ENCODE measurements at places on chromosomes 5 and 9.

- peaks cover 68% of the 10 kb centered on the region for H3K27me3 ChIP-seq
- no peak overlapping the region for H3K27ac ChIP-seq
- peak overlapping the region; percentile 42 for H3K4me3 ChIP-seq
- H3K36me3 ChIP-seq: no peaks in the 10 kb centered on the region
- no peak for DNase-seq
Measured at GRCh38 chr5:135930029-135930948, 24.5 kb downstream of the LECT2 start.

- no peak overlapping the region for H3K27ac ChIP-seq
- no peak overlapping the region for H3K4me3 ChIP-seq
- H3K27me3 ChIP-seq: no peaks in the 10 kb centered on the region
- peaks cover 22% of the 10 kb centered on the region for H3K36me3 ChIP-seq
- H3K4me1 ChIP-seq: no peaks in the 10 kb centered on the region
- peak; percentile 49 for DNase-seq
Measured at GRCh38 chr9:137367506-137368430, 55.2 kb downstream of the EXD3 start.

DNA sequence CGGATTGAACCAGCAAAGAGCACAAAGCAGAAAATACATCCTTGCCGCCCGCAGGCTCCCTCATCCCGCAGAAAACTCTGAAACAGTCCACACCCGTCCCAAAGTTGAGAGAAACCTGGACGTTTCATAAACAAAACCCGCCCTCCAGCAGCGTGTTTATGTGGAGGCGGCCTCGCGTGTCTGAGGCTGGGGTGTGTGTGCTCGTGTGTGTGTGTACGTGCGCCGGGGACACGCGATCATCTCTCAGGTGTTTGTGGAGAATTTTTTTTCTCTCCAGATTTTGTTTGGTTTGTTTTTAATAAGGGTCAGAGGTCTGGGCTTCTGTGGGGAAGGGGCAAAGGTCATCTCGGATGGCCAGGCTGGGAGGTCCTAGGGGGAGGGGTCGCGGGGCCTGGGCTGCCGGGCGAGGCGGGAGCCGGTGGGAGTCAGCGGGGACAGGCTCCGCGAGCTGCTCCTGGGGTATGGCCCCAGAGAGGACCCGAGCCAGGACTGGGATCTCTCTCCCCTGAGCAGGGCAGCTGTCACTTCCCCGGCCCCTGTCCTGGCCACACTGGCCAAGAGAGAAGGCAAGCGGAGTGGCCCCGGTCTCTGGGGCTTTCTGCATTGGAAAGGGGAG is 206.4 kb downstream of the C9orf50 start:
- peak overlapping the region; percentile 99 for H3K27ac ChIP-seq
- DNase-seq: no peak
- H3K36me3 ChIP-seq: no peaks in the 10 kb centered on the region
- H3K27me3 ChIP-seq: no peaks in the 10 kb centered on the region
- peaks cover 40% of the 10 kb centered on the region for H3K4me1 ChIP-seq

GRCh38 chr5:143016777-143017516 is 246.8 kb downstream of the ARHGAP26 start:
- DNase-seq: no peak
- H3K4me3 ChIP-seq: no peak overlapping the region

DNA sequence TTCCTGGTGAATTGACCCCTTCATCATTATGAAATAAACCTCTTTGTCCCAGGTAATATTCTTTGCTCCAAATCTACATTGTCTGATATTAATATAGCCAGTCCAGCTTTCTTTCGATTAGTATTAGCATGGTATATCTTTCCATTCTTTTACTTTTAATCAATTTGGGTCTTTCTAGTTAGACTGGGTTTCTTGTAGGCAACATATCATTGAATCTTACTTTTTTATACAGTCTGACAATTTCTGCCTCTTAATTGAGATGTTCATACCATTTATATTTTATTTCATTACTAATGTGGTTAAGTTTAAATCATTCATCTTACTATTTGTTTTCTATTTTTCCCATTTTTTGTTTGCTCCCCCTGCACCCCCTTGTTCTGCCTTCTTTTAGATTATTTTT is 61.7 kb upstream of the LIFR start:
- peaks cover 16% of the 10 kb centered on the region for H3K4me1 ChIP-seq
- H3K27ac ChIP-seq: no peak overlapping the region
- H3K36me3 ChIP-seq: no peaks in the 10 kb centered on the region

DNA sequence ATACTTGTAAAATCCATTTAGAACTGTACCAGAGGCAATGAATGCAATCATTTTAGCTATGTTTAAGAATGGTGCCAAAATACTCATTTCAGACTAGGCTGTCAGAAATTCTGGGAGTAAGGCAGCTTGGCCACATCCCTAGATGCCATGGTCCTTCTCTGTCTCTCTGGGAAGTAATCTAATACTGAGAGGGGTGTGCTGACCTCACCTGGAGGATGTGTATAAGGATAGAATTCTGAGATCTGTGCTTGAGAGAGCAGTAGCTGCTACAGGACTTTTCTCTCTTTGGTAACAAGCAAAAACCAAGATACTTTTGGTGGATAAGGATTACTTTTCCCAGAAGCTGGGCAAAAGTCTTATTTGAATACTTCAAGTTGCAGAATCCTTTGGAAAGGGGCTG is 68.1 kb upstream of the MRPS30 start:
- no peak for DNase-seq
- H3K4me1 ChIP-seq: no peaks in the 10 kb centered on the region
- H3K4me3 ChIP-seq: no peak overlapping the region
- H3K27ac ChIP-seq: no peak overlapping the region
- no peaks in the 10 kb centered on the region for H3K36me3 ChIP-seq

DNA sequence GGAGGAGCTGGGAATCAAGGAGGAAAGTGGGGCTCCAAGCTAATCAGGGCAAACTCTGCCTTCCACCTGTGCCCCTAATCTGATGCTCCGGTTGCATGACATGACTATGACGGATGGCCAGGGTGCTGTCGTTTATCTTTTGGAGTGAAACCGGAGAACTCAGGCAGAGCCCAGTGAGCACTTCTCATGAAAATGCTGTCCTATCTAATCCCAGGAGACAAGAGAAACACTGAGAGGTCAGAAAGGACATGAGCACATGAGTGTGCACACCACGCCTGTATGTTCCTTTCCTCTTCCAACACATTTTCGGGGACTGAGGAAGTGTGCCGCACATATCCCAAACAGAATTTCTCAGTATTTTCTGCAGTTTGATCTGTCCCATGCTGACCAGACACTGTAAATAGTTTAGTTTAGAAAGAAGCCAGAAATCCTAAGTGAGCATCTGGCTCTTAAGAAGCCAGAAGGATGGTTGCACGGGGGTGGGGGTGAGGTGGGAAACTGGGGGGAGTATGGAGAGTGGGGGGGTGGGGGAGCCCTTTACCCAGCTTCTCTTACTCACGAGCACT is 217.1 kb downstream of the TSSK1B start:
- no peak for DNase-seq

DNA sequence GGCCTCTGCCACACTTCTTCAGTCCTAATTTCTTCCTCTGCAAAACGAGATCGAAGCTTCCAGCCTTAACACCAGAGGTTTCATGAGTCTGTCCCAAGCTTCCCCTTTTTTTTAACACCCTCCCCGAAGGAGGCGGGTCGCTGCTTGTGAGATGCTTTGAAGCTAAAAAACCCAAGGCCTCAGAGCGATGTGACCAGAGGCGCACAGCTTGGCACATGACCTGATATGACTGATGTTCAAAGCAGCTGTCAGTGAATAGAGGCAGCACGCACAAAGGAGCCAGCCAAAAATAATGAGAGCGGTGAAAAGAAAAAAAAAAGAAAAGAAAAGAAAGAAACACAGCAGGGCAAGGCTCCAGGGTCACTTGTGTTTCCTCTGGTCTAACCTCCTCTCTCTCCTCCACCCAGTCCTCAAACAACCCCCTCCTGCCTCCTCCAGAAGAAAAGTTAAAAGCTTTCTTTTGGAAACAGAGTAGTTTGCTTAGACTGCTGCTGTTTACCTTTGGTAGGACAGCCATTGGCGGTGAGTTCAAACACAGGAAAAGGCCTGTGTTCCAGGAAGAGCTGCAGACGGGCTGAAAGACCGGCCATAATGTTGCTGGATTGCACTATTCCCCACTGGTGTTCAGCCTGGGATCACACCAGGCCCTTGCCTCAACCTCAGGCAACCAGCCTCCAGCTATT is 10.9 kb upstream of the ZNF366 start:
- peak overlapping the region; percentile 20 for H3K27ac ChIP-seq
- no peaks in the 10 kb centered on the region for H3K4me1 ChIP-seq
- no peaks in the 10 kb centered on the region for H3K27me3 ChIP-seq
- H3K36me3 ChIP-seq: no peaks in the 10 kb centered on the region
- DNase-seq: no peak

- no peak for DNase-seq
- H3K27me3 ChIP-seq: no peaks in the 10 kb centered on the region
- H3K4me3 ChIP-seq: no peak overlapping the region
- no peaks in the 10 kb centered on the region for H3K36me3 ChIP-seq
- H3K27ac ChIP-seq: no peak overlapping the region
Measured at GRCh38 chr9:82148426-82148810, 159.8 kb downstream of the SPATA31D1 start.

All from suprapubic skin (tissue), 4 donors.